ENCODE measurements at places on chromosomes 1 and 21.

GRCh38 chr1:162709132-162709860, 77.0 kb downstream of the DDR2 start:
- DNase-seq: no peak
- H3K36me3 ChIP-seq: no peaks in the 10 kb centered on the region
- no peaks in the 10 kb centered on the region for H3K4me1 ChIP-seq
- H3K4me3 ChIP-seq: no peak overlapping the region

GRCh38 chr1:115135681-115136080, 46.4 kb upstream of the TSPAN2 start:
- H3K4me1 ChIP-seq: peaks cover 6% of the 10 kb centered on the region
- H3K27ac ChIP-seq: no peak overlapping the region
- no peaks in the 10 kb centered on the region for H3K36me3 ChIP-seq
- H3K4me3 ChIP-seq: no peak overlapping the region
- no peaks in the 10 kb centered on the region for H3K27me3 ChIP-seq
- DNase-seq: no peak

GRCh38 chr1:113745425-113745824, 13.9 kb downstream of the PHTF1 start:
- no peak overlapping the region for H3K27ac ChIP-seq
- H3K4me3 ChIP-seq: no peak overlapping the region
- H3K27me3 ChIP-seq: no peaks in the 10 kb centered on the region
- DNase-seq: no peak
- no peaks in the 10 kb centered on the region for H3K36me3 ChIP-seq

GRCh38 chr1:19073311-19074186, 117.1 kb upstream of the IFFO2 start:
- peaks cover 11% of the 10 kb centered on the region for H3K36me3 ChIP-seq
- H3K4me1 ChIP-seq: peaks cover 54% of the 10 kb centered on the region
- DNase-seq: no peak
- H3K4me3 ChIP-seq: no peak overlapping the region

All from naive thymus-derived CD4-positive, alpha-beta T cell (primary cell).